H1 (cell line): ENCODE measurements at places on chromosomes 6 and 20. TPM values are rescaled to one million over a fixed set of nuclear protein-coding genes. Genes with fewer than 3 reads are reported as not detected.

- no peak for DNase-seq
These were observed 7.6 kb downstream of the HLA-DRB5 start for GRCh38 chr6:32522302-32523047.

- no peak for DNase-seq
These were observed 13.8 kb downstream of the ASIP start for GRCh38 chr20:34254979-34255378.

The OR11A1 gene
- total RNA-seq: not detected in 2 replicates

The CYP24A1 gene
- not detected in 2 replicates for total RNA-seq

The FGD2 gene
- 0.19 and 0.32 TPM in 2 replicates for total RNA-seq

GRCh38 chr6:158416883-158417759 is 104.9 kb downstream of the TULP4 start:
- no peak for DNase-seq

DNA sequence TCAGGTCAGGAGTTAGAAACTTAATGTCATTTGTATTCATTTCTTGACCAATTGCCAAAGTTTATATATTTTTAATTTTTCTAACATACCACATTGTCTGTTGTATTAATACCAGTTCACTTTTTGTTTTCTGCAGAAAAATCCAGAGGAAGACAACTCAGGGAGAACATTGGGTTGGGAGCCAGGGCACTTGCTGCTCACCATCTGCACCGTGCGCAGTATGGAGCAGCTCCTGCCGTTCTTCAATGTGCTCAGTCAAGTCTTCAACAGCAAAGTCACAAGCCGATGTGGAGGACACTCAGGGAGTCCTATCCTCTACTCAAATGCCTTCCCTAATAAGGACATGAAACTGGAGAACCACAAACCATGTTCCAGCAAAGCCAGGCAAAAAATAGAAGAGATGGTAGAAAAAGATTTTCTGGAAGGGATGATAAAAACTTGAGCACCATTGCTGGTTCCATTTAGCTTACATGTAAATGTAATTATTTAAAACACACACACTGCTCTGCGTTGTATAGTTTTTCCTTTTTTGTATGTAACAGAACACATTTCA is 25.3 kb downstream of the PGM3 start:
- no peak for DNase-seq

DNA sequence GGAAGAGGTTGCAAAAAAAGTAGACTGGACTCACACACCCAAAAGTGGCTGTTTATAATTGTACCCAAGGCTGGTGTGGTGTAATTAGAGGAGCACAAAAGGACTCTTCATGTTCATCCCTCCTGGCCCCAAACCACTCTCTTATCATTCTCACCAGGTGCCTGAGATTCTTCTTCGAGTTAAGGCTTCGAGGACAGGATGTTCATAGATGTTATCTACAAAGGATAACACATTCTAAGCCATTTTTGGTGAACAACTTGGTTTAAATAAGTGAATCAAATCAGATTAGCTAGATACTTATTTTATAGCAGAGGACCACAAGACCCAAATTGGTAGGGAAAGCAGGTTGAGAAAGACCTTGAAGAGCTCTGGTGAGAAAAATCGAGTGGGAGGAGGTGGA is 73.1 kb upstream of the SUPT3H start:
- no peak for DNase-seq

- DNase-seq: no peak
These were observed 16.0 kb downstream of the HTR1B start for GRCh38 chr6:77447254-77447653.

The C6orf120 gene
- 29.1 and 30.6 TPM in 2 replicates for total RNA-seq

DNA sequence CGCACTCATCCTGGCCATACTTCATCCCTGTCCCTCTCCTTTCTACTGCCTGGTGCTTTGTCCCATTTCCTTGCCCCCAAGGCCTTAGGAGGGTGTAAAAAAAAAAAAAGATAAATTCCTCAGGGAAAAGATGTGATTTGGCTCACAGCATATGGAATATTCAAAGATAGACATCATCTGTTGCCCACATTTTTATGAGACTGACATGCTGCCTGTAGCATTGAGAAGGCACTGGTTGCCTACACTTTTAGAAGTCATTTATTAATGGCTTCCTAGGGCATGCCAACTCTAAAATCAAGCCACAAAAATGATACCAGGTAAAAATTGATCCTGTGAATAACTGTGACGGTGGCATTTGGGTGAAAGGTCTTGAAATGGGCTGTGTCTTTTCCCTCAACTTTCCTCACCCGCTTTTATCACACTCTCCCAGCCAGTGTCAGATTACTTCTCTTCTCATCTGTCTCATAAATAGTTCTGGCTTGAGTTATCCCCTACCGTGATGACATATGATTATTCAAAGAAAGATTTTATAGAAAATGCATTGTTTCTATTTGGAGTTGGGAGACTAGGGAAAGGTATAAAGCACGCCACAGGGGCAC is 139.4 kb downstream of the CARMIL1 start:
- no peak for DNase-seq
